Right ventricle myocardium inferior (tissue), 1 donor: ENCODE measurements at places on chromosomes 12 and 14. TPM values are rescaled to one million over a fixed set of nuclear protein-coding genes. Genes with fewer than 3 reads are reported as not detected.
A peak's percentile ranks its signal among the peaks of the same experiment; 100 is the strongest.

The PRIM1 gene
- total RNA-seq = 5.1 TPM

DNA sequence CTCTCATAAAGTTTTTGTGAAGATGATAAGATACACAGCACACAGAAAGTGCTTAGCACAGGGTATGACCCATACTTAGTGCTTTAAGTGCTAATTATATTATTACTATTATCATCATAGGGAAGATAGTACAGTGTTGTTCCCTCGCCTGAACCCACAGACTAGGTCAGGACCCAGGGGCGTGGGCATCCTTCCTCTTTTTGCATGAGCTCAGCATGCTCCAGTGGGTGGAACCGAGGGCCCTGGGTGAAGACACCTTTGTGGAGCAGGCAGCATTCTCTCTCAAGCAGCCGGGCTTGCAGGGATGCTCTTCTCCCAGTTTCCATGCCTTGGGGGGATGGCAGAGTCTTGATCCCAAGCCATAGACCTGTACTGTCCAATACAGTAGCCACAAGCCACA, 34.8 kb downstream of the CRACR2A start:
- DNase-seq = peak; percentile 88

- no peak for DNase-seq
These were observed 10.9 kb upstream of the AMN start for GRCh38 chr14:102911541-102911951.

DNA sequence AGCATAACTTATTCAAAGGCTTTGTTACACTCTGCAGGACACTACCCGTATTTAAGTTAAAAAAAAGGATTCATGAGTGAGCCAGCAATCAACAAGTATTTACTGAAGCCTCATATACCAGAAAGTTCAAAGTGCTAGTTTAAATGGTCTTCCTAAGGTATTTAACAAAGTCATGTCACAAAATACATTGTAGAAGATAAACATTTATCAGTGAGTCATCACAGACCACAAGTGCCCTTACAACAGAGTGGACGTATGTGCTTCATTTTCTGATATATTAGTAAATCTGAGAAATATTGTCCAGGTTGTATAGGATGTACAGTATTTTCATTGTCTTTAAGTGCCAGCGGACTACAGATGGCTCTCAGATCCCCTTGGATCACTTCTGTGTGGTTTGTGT, 24.2 kb downstream of the FLRT2 start:
- DNase-seq = no peak

GRCh38 chr12:12054993-12055392, 15.7 kb upstream of the BCL2L14 start:
- no peak for DNase-seq

- no peak for DNase-seq
These were observed 56.9 kb downstream of the IGF1 start for GRCh38 chr12:102423462-102423861.
